GM18507 (cell line): ENCODE measurements at places on chromosomes 3 and 15.

GRCh38 chr3:18558507-18558906 lies 133.4 kb upstream of the SATB1 start:
- no peak for DNase-seq

DNA sequence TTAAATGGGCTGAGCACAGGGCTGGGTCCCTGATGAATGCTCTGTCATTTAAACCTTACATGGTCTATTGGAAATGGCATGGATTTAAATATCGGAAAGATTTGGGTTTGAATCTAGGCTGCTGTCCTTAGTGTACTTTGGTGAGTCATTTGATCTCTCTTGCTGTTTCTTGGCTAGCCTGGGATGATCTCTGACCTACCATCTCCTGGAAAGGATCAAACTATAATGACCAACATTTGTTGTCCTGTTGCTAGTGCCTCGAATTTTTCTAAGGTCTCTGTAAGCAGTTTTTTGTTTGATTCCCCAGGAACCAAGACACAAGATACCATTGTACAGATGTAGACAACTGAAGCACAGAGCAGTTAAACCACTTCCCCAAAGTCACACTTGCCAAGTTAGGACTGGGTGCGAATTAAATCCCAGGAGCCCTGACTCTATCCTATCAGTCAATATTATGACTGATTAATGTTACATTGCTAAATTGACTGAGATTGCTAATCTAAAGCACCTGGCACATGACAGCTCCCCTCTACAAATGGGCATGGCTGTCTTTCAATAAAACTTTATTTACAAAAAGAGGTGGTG lies 244.9 kb upstream of the MCTP2 start:
- DNase-seq, result no peak

GRCh38 chr15:50140098-50140497 lies 21.1 kb upstream of the ATP8B4 start:
- no peak for DNase-seq

GRCh38 chr3:10911350-10912002 lies 81.1 kb upstream of the SLC6A1 start:
- DNase-seq, result no peak

- DNase-seq, result no peak
Observed at GRCh38 chr15:75861750-75862402, 18.6 kb downstream of the UBE2Q2 start.

GRCh38 chr15:81163961-81164800 lies 30.1 kb downstream of the CFAP161 start:
- no peak for DNase-seq

- peak; percentile 22 for DNase-seq
Observed at GRCh38 chr3:72848703-72849081, 447 bp upstream of the SHQ1 start.

DNA sequence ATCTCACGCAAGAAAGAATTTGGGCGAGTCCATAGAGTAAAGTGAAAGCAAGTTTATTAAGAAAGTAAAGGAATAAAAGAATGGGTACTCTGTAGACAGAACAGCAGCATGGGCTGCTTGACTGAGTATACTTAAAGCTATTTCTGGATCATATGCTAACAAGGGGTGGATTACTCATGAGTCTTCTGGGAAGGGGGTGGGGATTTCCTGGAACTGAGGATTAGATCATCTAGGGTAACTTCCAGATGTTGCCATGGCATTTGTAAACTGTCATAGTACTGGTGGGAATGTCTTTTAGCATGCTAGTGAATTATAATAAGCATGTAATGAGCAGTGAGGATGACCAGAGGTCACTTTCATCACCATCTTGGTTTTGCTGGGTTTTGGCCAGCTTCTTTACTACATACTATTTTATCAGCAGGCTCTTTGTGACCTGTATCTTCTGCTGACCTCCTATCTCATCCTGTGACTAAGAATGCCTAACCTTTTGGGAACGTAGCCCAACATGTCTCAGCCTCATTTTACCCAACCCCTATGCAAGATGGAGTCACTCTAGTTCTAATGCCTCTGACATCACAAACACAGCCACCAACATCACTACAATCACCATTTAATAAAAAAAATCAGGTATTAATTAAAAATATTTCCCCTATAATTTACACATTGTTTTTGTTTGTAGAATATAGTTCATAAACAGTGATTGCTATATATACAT lies 890.7 kb upstream of the EPHA6 start:
- no peak for DNase-seq

GRCh38 chr3:168604767-168605166 lies 509.0 kb upstream of the GOLIM4 start:
- no peak for DNase-seq

DNA sequence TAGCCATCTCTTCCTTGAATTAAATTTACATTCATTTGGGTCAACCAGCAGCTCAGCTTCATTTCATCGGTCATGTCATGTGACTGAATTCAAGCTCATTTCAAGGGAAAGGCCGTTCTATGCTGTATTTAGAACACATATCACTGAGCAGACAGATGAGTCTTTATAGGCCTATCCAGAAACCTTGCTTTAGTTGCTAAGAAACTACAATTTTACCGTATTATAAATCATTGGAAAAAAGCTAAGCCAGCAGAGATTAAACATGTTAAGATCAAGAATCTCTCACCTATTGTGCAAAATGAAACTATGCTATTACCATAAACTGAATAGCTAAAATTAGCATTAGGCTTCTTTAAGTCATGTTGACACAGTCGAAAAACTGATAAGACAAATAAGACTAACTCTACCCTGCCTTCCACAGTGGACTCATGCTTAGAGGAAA lies 2.2 kb downstream of the NPTN start:
- DNase-seq, result no peak

DNA sequence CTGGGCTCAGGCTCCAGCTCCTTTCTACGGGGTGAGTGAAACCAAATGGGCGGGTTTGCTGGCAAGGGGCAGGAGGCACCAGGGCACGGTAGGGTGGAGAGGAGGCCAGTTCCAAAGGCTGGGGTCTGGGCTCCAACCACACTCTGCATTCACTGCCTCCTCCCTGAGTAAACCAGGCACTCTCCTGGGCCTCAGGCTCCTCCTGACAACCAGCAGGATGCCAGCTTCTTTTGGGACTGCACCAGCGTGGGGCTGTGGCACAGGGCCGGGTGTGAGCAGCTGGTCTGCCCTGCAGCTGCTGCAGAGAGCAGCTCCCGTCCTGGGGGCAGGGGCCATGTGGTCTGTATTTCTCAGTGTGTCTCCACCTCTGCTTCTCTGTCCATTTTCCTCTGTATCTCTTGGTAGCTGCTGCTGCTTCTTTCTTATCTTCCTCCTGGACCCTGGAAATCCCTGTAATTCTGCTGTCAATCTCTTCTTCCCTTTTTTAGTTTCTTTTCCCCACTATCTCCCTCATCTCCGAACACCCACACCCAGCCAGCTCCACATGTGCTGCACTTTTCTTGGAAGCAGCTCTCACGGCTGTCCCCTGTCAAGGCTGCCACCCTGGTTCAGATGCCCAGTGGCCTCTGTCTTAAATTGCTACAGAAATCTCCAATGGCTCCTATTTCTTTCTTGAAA lies 54.9 kb upstream of the TBC1D21 start:
- no peak for DNase-seq

DNA sequence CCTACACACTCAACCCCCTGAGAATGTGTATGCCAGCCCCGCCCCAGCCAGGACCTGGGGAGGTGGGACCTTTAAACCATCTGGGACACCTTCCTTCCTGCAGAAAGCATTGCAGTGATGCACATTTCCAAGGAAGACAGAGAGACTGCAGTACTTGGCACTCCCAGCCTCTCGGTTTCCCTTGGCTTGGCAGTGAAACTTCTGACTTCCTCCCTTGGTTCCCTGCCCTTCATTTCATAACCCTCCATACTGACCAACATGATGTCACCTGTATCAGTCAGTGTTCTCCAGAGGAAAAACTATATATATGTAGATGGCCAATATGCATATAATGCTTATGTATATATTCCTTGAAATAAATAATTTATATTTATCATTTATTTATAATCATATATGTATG lies 103.2 kb downstream of the SST start:
- no peak for DNase-seq

DNA sequence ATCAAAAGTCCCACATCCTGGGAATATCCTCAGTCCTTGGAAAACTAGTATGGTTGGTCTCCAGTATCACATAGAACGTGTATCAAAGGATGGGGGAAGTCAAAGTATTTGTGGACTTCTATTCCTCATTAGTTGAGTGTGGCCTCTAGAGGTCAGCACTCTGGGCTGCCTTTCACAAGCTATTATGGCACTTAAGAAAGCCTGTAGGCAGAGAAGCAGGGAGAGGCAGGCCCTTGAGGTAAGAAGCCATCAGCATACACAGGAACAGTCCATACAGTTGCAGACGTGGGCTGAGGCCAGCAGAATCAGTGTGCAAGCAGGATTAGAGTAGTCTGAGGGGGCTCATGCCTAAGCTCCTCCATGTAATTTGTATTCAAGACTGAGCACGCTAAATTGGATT lies 341.7 kb downstream of the CLSTN2 start:
- DNase-seq, result no peak

DNA sequence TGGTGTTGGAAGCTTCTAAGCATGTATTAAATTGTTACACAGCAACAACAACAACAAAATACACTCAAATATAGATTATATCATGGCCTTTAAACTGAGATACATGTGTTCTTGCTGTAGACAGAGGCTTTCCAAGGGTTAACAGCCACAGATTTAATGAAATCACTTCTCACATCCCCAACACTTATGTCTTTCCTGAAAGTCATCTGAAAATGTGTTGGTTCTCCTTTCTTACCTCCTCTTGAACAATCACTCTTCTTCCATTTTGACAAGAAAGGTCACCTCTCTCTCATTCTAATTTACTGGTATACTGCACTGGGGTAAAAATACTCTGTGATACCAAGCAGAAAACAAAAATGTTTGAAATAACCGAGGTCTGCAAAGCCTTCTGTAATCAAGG lies 507.3 kb upstream of the KCNMB2 start:
- no peak for DNase-seq

- no peak for DNase-seq
Observed at GRCh38 chr15:36907295-36907694, 193.1 kb downstream of the MEIS2 start.

- no peak for DNase-seq
Observed at GRCh38 chr15:68552344-68552743, 26.4 kb upstream of the CORO2B start.

DNA sequence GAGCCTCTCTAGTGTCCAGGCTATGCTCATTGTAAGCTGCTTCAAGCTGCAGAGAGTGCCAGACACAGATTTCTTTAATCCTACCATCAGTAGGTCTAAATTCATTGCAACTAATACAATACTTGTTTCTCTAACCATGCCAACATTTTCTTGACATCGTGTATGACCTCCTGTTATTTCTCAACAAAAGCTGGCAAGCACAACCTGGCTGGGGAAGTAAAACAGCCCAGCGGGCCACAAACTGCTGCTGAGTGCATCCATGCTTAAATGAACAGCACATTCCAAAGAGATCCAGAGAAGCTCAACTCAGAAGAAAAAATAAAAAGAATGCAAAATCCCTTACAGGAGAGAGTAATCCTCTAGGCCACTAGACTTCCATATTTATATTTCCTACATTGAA lies 36.5 kb downstream of the GMNC start:
- no peak for DNase-seq

GRCh38 chr3:71488882-71489281 lies 94.6 kb downstream of the FOXP1 start:
- no peak for DNase-seq

- DNase-seq, result no peak
Observed at GRCh38 chr3:124513610-124513997, 216.6 kb upstream of the UMPS start.

GRCh38 chr3:47711596-47711995 lies 70.1 kb downstream of the SMARCC1 start:
- DNase-seq, result no peak

GRCh38 chr3:126442856-126443242 lies 32.8 kb downstream of the ZXDC start:
- DNase-seq, result no peak

DNA sequence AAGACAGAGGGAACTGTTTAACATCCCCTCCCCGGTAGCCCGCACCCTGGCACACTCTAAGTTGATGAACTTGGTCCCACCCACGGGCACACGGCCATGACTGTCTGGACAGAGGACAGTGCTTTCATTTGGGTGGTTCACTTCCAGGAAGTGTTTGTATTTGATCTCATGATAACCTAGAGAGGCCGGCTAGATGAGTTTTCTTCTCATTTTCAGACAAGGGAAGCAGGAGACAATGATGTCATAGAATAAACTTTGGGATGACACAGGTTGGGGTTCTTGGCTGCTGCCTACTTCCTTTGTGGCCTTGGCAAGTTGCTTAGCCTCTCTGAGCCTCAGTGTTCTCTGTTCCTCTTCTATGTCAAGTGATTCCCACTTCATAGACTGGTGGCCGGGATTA lies 16.1 kb upstream of the LYSMD4 start:
- DNase-seq, result no peak

DNA sequence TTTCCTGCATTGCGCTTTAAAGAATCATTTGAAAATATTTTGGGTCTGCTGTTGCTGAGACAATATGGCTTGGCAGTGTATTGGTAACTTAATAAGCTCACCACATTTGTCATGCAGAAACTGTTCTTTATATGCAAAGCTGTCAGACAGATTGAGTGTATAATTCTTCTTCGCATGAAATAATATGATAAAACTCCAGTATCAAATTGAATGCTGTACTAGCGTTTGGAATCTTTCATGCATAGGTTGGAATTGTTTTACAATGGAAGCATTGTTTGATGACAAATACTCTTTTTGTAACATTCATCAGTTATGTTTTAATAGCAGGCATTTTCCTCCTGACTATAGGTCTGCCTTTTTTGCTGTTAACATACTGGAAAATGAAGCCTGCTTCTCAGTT lies 53.8 kb downstream of the RBMS3 start:
- DNase-seq, result no peak

GRCh38 chr15:81117136-81117535 lies 16.9 kb upstream of the CFAP161 start:
- DNase-seq, result no peak

- peak; percentile 8 for DNase-seq
Observed at GRCh38 chr3:59839810-59840515, 790.1 kb upstream of the CFAP20DC start.

DNA sequence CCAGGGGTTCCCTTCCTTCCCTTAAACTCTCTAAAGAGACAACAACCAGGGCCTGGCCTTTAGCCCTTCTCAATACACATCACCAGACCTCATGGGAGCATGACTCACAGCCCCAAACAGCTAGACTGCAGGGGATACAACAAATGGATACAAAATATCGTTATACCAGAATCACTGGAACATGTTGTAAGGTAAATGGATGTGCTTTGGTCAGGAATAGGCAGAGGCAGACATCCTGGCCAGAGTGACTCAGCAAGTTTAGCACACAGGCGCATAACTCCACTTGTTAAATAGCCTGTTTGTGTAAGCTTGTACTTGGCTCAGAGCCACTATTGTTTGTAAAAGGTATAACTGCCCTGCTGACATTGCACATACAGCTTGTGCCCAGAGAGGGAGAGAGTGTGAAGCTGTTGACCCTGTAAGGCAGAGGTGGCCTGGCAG lies 18.3 kb downstream of the TMED3 start:
- no peak for DNase-seq

GRCh38 chr3:2097641-2098191 lies 950 bp upstream of the CNTN4 start:
- no peak for DNase-seq
